ENCODE measurements at places on chromosomes 2 and 18.

DNA sequence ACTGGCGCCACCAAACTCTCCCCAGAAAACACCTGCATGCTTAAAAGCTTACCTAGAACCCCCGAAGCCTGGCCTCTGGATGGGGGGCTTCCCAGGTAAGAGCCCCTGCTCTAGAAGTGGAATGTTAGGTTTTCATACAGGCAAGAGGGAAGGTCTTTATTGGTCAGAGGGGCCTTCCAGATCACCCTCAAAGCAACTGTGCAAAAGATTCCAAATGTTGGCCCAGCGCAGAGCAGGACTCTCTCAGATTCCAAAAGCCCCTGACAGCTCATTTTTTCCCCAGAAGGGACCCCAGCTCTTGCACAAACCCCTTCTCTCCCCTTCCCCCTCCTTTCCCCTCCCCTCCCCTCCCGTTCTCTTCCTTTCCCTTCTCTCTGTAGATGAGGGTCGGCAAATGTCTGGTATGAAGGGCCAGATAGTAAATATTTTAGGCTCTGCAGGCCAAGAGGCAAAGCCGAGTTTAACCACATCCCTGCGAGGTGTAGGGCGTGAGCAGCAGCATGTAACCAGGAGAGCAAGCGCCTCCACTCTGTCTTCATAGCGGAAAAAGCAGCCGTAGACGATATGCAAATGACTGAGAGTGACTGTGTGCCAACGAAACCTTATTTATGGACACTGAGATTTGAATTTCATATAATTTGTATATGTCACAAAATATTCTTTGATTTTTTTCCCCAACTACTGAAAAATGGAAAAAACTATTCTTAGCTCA lies 116.9 kb downstream of the SMAD7 start:
- peak; percentile 76 for DNase-seq

DNA sequence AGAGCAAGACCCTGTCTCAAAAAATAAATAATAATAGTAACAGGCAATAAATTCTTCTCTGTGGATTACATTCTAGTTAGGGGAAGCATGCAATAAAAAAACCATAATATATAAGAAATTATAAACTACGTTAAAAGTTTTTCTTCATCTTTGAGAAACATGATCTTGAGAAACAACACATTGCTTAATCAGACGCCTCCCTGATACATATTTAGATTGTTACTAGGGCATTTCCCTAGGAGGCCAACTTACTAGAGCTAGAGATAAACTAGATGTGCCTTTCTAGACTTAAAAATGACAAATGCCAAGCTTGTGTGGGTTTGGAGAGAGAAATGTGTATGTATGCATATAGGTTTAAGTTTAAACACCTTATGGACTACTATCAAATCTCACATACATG lies 76.3 kb upstream of the GALNT5 start:
- DNase-seq, result no peak

- no peak for DNase-seq
Measured at GRCh38 chr2:224813578-224813977, 97.4 kb upstream of the CCDC195 start.

GRCh38 chr2:176879426-176879995 lies 333.1 kb upstream of the HNRNPA3 start:
- no peak for DNase-seq

DNA sequence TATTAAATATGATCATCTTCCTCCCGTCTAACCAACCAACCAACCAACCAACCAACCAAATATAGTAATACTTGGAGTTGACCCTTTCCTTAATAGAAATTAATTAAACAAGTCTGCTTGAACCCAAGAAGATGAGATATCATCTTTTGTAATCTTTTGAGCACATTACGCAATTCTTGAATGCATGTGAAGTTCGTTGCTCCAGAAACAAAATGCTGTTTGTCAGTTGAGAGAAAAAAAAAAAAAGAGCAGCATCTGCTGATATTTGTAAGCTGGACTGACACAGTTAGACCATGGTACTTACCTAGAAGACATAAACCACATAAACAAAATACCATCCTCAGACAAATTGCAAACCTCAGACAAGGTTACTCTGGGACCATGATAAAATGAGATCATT lies 9.2 kb upstream of the SERPINB2 start:
- DNase-seq, result no peak

DNA sequence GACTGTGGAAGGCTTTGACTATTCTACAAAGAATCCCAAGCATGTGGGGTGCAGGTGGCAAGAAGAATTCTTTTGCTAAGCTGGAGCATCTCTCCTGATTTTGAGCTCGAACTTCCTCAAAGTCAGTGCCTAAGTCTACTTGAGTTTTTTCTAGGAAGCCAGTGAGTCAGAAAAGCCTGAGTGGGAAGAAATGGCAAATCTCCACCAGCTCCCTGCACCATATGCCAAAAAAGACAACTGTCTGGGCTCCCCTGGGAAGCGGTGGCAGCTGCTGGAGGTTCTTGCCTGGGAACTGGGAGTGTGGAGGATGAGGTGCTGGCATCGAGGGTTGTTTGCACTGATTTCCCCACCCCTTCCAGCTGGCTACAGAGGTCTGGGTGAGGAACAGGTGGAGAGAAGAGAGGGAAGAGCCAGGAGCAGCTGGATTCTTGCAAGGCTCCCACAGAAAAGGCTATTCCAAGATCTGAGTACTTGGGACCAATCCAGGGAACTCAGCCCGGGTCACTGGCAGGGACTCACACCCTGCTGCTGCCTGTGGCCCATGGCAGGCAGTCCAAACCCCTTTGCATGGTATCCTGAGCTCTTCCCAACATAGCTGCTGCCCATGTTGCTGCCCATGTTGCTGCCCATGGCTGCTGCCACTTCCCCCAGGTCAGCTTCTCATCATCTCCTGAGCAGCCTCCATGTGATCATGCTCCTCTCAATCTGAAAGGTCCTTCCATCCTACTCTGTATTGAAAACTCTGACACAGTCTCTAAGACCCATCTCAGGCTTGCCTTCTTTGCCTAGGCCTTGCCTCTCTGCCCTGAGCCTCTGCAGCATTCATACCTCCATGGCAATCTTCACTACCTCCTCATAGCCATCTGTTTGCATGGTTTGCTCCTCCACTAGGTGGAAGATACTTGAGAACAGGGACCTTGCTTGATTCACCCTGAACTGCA lies 128.3 kb upstream of the SPATS2L start:
- no peak for DNase-seq

- DNase-seq, result no peak
Measured at GRCh38 chr2:161199912-161200701, 39.9 kb downstream of the TANK start.

- DNase-seq, result peak; percentile 73
Measured at GRCh38 chr18:51195451-51196117, 1.9 kb downstream of the MEX3C start.

- no peak for DNase-seq
Measured at GRCh38 chr2:191061381-191061980, 47.5 kb upstream of the STAT1 start.

- DNase-seq, result no peak
Measured at GRCh38 chr2:24117902-24118301, 5.2 kb downstream of the PFN4 start.

DNA sequence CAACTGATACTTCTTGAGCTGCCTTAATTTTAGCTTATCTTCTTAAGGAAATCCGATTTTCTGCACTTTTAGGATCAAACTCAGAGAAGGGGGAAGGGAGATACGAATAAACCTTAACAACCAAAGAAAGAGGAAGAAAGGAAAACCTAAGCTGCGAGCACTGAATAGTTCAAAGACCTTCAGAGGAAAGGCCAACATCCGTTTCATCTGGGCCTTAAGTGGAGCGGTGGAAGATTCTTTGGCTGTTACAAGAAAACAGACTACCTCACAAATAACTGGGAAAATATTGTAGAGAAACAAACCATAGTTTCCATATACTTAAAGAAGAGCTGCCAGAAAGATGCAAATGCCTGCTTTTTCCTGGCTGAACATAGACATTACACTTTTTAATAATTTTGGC lies 43.6 kb downstream of the VIT start:
- no peak for DNase-seq

- DNase-seq, result no peak
Measured at GRCh38 chr2:129118296-129118695, 799.6 kb upstream of the HS6ST1 start.

- no peak for DNase-seq
Measured at GRCh38 chr2:205731583-205731981, 49.3 kb downstream of the NRP2 start.

GRCh38 chr2:236242057-236242495 lies 22.1 kb downstream of the ASB18 start:
- no peak for DNase-seq

DNA sequence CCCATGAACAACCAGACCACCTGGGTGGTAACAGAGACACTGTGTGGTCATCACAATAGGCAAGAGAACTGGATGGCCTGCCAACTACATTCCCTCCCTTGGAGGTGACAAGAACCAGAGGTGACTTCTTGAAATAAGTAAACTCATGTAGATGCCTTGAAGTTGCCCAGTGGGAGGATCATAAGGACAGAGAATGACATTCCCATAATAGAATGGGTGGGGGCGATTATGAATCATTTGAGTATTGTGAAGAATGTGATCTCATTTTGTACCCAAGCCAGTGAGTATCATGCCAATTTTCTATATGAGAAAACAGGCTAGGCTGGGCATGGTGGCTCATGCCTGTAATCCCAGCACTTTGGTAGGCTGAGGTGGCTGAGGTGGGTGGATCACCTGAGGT lies 211.4 kb upstream of the GYPC start:
- no peak for DNase-seq

- no peak for DNase-seq
Measured at GRCh38 chr18:47507651-47508050, 256.2 kb upstream of the SKOR2 start.

DNA sequence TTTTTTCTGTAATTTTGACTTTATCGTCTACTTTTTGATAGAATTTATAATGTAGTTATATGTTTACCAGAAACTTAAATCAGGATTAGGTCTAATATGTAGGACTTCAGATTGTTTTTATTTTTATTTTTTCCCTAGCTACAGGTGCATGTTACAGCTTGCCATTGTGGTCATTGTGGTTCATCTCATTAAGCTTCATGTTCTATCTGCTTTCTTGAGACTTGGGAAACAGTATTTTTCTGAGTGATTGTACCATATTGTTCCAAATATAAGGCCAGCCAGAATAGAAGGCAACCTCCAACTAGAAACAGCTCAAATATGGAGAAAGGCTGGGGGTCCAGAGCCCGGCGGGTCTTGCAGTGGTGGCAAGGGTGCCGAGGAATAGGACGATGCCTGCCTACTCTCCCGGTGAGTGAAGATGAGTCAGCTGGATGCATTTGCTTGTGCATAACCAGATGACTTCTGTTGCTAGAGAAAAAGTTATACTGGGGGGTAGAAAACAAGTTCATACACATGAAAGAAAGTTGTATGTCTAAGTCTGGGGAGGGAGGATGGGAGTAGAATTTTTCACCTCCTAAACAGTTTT lies 188.4 kb downstream of the CCDC85A start:
- DNase-seq, result no peak

DNA sequence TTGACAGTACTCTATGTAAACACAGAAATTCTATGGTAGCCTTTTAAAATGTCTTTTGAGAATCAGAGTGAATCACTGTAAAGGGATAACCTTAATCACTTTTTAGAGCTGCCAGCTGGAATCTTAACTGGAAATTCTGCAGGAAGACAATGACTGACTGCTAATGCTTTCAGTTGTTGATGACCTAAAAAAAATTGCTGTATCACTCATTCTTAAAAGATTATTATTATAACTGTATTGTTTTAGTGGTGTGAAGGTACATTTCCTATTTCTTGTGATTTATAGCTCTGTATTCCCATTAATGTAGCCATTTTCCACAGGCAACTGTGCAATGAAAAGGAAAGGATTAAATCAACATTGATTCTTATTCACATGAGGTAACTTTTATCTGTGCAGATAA lies 260.5 kb downstream of the CALCRL start:
- DNase-seq, result no peak

- DNase-seq, result no peak
Measured at GRCh38 chr2:112048236-112048592, 6.9 kb upstream of the TMEM87B start.

GRCh38 chr18:36309436-36310391 lies 12.2 kb downstream of the FHOD3 start:
- no peak for DNase-seq

DNA sequence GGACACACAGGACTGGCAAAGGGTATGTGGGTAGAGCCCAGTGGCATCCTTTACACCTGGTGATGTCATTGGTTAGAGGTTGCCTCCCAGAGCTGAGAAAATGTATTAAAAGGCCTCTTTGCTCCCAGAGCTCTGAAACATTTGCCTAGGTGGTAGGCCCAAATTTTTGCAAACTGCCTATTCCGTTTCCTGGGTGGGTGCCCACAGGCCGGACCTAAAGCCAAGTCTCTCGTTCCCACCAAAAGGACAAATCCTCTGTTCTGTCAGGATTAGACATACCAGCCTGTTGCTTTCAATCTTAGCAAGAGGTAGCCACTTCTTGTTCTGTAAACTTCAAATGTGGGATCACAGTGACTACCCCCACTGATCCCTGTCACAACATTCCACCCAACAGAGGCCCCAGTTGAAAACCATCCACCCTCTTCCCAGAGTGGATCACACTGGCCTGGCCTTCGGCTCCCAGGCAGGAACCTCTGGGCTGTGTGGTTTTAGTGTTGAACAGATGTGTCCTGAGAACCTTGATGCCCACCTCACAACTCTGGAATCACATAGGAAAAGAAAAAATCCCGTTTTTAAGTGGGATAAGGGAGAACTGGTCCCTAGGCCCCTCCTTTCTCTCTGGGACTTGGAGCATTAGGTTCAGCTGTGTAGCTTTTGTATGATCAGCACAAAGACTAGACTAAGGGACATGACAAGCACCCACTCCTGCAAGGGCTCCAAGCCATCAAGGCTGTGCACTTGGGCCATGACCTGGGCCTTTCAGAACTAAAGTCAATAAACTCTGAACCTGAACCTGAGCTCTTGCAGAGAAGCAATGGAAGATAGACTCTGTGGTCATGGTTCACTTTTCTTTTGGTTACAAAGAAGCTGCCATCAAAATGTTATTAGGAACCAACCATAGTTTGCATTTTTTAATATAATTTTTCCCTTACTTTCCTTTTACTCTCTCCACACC lies 211.3 kb downstream of the CYP26B1 start:
- peak; percentile 21 for DNase-seq

DNA sequence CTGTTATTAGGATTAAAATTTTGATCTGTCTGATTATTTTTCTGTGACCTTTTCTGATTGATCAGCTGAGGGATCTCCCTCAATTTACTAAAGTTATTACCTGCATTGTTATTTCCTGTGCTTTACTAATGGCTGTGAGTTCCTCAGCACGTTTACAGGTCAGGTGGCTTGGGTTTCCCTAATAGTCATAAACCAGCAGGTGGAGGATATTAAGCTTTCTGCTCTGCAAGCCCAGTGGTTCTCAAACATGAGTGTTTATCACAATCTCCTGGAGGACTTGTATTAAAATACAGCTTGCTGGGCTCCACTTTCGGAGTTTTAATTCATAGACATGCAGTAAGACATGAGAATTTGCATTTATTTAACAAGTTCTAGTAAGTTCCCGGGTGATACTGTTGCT lies 22.4 kb upstream of the UGP2 start:
- DNase-seq, result no peak

DNA sequence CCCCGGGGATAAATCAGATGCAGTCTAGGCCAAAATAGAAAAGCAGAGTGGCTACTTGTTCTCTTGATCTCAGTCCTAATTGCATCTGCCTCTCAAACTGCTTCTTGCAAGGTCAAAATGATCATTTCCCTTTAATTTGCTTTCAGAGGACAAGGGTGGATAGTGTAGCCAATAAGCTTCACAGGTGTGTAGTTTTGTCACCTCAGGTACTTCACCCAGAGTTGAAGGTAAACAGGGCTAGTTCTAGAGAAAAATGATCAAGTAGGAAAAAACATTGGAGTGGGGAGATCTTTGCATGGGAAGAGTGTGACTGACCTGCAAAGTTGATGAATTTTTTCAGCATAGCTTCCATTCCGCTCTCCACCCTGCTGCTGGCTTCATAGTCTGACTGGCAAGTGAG lies 8.7 kb downstream of the ERICH2 start:
- DNase-seq, result no peak

GRCh38 chr2:229313591-229313990 lies 42.5 kb upstream of the PID1 start:
- DNase-seq, result no peak
